Daoy (cell line): ENCODE measurements at places on chromosomes 1 and 21. TPM values are rescaled to one million over a fixed set of nuclear protein-coding genes. Genes with fewer than 3 reads are reported as not detected.

DNA sequence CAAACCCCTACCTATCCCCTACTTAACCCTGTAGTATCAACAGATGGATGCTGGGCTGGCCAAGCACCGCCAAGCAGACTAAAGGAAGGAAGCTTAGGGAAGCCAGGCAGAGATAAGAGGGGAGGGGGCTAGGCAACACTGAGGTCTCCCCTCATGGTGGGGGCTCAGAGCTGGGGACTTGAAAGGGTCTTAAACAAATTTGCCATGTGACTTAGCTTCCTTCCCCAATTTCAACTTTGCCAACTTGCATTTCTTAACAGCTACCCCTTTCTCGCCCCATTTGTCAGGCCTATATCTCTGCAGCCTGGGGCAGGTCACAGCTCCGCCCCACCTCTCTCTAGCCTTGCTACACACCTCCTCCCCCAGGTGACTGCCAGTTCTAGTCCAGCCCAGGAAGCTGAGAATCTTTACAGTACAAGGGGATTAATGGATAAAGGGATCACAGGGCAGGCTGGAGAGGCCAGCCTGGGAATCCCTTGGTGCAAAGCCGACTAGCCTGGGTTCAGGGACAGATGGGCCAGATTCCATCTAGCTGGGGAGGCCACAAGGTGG, 3.4 kb downstream of the KIF21B start:
- DNase-seq = no peak

Gene C4BPA
- not detected in 2 replicates for total RNA-seq

- no peak for DNase-seq
These were observed 41.5 kb downstream of the BACH1 start for GRCh38 chr21:29340228-29340627.

DNA sequence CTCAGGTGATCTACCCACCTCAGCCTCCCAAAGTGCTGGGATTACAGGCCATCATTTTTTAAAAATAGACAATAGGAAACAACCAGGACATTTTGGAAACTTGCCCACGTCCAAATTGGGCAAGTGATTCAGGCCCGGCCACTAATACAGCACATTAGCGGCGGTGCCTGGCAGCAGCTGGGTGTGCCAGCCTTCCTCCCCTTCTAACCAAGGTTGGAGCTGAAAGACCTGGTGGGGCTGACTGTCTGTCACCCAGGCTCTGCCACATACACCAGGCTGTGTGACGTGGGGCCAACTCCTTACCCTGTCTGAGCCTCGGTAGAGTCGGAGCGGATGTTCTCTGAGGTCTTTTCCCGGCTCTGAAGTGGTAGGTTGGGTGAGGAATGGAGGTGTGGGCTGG, 29.6 kb upstream of the TMEM51 start:
- DNase-seq = no peak

GRCh38 chr1:171420810-171421209, 64.5 kb upstream of the PRRC2C start:
- no peak for DNase-seq

DNA sequence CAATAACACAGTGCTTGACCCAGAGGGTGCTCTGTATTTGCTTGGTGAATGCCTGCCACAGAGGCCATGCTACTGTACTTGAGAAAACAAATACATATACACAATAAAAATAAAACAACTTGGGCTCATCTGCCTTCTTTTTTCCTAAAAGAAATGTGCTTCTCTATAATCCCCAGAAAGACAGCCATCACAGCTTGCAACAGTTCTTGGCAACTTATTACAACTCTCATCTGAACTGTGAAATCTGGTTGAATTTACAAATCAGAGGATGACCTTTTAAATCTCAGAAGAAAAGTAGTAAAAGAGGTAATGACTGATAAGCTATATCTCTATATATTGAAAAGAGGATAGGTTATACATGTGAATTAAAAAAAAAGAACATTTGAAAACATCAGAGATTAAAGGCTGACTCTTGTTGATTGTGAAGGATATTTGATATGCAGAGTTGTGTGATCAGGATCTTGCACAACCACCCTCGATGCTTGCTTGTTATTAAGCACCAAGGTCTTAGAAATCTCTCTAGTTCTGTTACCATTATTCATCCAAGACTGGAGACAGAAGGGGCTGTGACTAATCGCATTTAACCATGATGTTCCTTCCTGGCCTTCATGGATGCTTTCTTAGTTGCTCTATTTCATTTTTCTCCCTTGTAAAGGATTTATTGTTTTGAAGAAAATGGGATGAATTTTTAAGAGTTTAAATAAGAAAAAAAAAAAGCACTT, 213.4 kb downstream of the APP start:
- no peak for DNase-seq

Gene MTF1
- 1.5 and 2.3 TPM in 2 replicates for total RNA-seq

DNA sequence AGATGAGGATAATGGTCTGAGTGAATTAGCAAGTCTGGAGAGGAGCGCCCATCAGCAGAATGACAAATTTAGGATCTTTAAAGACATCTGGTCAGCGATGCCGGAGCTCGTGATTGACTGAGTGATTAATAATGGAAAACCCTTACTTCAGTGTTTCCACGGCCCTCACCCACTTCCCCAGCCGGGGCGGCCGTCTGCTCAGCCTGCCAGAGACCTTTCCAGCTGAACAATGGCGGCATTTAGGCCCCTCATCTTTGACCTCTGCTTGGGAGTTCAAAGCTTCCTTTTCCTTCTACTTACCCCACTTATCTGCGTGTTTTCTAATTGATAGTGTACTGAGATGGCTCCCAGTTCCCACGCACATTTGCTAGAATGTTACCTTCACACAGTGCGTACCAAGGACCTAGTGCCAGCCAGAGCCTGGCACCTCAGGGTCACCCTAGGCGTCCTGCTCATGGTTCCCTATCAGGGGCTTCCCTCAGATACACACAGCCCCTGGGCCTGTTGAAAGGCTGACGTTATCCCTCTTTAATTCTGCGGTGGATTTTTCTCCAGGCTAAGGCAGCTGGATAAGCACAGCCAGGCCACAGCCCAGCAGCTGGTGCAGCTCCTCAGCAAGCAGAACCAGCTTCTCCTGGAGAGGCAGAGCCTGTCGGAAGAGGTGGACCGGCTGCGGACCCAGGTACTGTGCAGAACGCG, 232.8 kb downstream of the SDCCAG8 start:
- no peak for DNase-seq

- no peak for DNase-seq
These were observed 53.5 kb downstream of the CAPN2 start for GRCh38 chr1:223765719-223766340.

GRCh38 chr21:18723171-18723570, 319.6 kb upstream of the TMPRSS15 start:
- DNase-seq = no peak

DNA sequence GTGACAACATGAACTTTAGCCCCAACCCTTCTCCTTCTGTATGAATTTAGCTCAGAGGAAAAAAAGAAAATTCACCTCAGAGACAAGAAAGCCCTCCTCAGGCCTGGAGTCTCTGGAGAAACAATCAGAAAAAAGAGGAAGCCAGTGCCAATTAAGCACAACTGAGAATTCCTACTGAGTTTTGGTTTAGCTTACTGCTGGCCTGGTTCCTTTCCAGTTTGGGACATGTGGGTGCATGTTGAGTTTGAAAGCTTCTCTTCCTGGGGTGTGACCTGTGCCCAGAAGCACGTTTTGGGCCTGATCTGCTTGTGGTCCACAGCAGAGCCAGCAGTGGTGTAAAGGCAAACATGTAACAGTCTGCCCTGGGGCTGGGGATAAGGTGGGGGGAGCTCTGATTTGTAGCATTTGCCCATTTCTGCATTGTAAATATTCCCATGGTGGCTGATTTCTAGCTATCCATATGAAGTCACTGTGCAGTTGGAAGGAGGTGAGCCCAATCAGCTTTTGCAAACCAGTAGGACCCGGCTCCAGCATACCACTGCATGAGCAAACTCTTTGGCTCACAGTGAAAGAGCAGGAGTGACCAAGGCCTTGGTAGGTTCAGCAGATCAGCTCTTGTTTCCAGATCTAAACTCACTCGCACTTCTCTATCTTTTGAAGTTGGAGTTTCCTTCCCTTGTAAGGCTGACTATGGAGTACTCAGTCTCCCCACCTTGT, 4.7 kb upstream of the THEM5 start:
- no peak for DNase-seq

DNA sequence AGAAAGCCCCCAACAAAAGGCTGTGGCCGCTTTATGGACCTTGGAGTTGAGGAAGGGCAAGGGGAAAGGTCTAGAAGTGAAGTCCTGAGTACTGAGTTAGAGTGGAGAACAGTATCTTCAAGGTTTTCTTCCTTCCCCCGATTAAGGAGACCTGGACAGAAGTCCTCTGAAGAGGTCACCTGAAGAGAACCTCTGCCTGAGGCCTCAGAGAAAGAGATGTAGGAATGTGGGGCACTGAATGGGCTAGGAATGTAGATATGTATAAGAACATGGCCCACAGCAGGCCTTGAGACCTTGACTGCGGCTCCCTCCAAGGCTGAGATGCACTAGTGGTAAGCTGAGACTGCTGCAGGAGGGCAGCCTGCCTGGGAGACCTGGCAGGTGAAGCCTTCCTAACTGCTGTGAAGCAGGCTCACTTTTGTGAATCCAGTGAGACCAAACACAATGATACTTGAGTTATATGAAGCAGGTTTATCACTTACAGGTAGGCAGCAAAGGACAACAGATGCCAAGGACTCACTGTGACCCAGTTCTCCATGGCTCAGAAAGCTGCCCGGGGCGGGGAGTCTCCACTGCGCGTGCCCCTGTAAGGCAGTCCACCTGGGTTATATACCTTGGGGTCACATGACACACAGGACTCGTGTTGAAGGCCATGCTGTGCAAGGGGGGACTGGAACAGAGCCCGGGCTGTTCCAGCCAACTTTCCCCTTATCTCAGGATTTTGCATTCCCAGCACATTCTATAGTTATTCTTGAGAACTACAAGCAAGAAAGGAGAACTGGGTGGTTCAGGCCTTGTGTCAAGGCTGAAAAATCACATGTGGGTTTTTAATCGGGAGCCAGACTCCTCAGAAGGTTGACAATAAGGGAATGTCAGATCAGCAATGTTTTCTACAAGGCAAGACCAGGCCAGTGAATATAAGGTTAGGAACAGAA, 78.8 kb upstream of the PPM1J start:
- no peak for DNase-seq

DNA sequence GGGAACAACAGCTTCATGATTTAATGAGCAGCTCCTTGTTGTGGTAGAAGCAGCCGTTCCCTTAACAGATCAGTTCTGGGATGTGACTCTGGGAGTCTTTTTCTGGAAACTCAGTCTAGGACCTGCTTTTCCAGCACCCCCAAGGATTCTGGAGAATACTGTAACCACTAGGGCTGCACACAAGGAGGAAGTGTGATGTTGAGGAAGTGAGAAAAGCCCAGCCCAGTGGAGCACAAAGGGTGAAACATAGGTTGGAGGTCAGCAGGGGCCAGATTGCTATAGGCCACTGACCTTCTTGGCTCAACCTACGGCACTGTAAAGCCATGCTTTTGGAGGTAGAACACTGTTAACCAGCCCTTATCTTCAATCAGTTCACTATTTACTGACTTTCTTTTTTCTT, 10.1 kb upstream of the PLA2G5 start:
- no peak for DNase-seq

Gene UBASH3A
- 0.18 TPM in 1 of 2 replicates, not detected in the other for total RNA-seq

DNA sequence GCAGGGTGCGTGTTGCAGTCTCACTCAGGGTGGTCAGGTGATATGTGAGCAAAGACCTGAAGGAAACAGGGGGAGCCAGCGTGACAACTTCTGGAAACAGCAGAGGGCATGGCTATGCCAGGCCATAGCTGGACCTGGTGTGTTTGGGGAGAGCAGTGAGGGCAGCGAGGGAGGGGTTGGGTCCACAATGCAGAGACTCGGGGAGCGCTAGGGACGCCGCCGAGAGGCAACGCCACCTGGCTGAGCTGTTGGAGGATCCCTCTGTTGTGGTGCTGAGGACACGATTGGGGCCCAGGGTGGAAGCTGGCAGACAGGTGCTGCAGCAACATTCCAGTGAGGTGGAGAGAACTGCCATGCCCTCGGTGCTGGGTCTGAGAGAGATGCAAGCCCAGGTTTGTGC, 26.6 kb upstream of the LSS start:
- no peak for DNase-seq

Gene DSCAM
- total RNA-seq = 0.63 and 1.4 TPM in 2 replicates

Gene PPIAL4G
- total RNA-seq = not detected in 2 replicates
